Stimulated activated CD4-positive, alpha-beta T cell treated with anti-CD3 and anti-CD28 coated beads, Interleukin-15, amount 100 ng/mL, for 48 hours (primary cell): ENCODE measurements at places on chromosomes 12 and 14.

GRCh38 chr14:51094282-51094821 lies 553 bp downstream of the TRIM9 start:
- DNase-seq: no peak

GRCh38 chr12:102847131-102847530 lies 69.9 kb downstream of the PAH start:
- no peak for DNase-seq

- DNase-seq: no peak
Measured at GRCh38 chr12:25694072-25694471, 141.0 kb upstream of the LMNTD1 start.

GRCh38 chr12:114701104-114701414 lies 17.1 kb upstream of the TBX3 start:
- no peak for DNase-seq

DNA sequence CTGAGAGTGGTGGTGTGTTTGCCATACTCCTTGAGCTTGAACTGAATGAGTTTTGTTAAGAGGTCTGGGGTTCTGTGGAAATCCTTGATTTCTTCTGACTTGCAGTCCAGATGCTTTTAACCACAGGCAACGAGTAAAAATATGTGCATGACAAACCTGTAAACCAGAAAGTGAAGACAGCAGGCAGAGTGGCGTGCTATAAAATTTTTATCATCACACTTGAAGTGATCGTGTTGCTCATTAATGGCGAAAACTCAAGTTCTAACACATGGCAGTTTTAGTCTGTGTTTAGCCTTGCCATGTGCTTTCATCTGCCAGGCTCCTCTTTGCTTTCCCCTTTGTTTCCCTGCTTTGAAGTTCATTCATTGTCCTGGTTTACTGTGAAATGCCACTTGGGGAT lies 28.0 kb downstream of the TXNRD1 start:
- DNase-seq: no peak

- no peak for DNase-seq
Measured at GRCh38 chr14:33631021-33631420, 319.9 kb downstream of the EGLN3 start.

- no peak for DNase-seq
Measured at GRCh38 chr14:66121859-66122258, 364.3 kb upstream of the CCDC196 start.

GRCh38 chr12:106195621-106196027 lies 52.2 kb downstream of the CKAP4 start:
- no peak for DNase-seq

- DNase-seq: no peak
Measured at GRCh38 chr14:90345239-90345557, 13.5 kb upstream of the NRDE2 start.

GRCh38 chr12:100927826-100928225 lies 133.2 kb downstream of the ANO4 start:
- no peak for DNase-seq

- no peak for DNase-seq
Measured at GRCh38 chr12:92930421-92930820, 1.3 kb upstream of the EEA1 start.

GRCh38 chr14:98853063-98853729 lies 418.8 kb downstream of the BCL11B start:
- no peak for DNase-seq

- DNase-seq: no peak
Measured at GRCh38 chr12:121301876-121302275, 5.4 kb upstream of the CAMKK2 start.

DNA sequence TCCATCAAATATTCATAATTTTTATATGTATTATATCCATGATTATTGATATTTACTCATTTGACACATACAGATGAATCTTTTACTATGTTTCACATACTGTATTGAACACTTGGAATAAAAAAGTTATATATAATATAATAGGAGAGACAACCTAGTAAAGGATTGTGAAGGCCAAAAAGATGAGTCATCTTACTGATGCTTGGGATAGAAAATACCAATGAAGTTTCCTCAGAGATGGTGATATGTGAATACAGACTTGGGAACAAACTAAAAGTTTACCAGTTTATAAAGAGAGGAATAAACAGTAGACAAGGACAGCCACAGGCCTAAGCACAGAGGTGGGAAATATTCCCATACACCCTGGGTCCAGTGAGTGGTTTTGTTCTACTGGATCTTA lies 743.9 kb upstream of the FLRT2 start:
- DNase-seq: no peak

DNA sequence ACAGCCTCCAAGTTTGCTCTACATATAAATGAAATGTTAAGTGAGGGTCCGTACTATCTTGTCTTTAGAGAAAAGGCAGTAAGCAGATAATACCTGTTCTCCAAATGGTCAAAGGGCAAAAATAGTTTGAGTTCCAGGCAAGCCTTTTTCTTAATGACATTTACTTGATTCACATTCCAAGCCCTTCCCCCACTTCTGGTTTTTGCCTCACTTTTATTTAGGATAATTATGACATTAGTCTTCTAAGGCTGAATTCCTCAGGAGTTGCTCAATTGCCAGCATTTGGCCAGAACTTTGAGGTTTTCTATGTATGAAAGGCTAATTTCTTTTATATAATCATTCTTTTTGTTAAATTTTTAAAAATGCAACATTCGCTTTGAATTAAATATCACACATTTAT lies 62.5 kb upstream of the DUSP6 start:
- no peak for DNase-seq

DNA sequence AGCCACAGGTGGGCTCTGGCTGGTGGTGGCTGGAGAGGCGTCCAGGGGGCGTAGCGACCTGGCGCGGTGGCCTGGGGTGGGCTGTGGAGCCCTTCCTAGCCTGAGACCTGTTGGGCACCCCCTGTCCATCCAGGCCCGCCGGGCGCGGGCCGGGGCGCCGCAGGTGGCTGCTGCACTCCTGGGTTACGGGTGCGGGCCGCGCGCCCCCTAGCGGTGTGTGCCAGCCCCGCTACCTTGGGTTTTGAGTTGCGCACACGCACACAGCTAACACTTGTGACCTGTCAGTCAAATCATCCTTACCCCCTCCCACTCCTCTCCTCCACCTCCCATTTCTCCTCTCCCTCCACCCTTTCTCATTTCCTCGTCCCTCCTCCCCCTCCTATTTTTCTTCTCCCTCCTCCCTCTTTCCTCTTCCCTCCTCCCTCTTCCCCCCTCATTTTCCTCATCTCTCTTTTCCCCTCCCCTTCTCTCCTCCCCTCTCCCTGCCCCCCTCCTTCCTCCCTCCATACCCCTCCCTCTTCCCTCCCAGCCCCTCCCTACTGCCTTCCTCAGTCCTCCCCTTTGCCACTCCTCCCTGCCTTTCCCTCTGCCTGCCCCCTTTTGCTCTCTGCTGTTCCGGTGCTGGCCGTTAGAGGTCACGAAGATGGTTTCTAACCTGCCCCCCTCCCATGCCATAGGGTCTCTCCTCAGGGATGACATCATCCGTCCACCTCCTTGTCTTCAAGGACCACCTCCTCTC lies 2.3 kb downstream of the MEG3 start:
- DNase-seq: no peak

DNA sequence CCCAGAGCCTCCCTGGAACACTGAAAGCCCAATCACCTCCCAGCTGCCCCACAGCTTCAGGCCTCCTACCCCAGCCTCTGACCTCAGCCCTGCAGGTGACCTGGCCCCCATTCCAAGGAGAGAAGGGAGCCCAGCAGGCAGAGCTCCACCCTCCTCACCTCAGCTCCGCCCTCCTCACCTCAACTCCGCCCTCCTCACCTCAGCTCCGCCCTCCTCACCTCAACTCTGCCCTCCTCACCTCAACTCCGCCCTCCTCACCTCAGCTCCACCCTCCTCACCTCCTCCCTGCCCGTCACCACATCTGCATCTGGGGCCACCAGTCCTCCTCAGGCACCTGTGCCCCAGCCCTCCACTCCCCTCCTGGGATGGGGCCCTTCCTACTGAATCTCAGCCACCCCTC lies 112.2 kb upstream of the SFSWAP start:
- no peak for DNase-seq

DNA sequence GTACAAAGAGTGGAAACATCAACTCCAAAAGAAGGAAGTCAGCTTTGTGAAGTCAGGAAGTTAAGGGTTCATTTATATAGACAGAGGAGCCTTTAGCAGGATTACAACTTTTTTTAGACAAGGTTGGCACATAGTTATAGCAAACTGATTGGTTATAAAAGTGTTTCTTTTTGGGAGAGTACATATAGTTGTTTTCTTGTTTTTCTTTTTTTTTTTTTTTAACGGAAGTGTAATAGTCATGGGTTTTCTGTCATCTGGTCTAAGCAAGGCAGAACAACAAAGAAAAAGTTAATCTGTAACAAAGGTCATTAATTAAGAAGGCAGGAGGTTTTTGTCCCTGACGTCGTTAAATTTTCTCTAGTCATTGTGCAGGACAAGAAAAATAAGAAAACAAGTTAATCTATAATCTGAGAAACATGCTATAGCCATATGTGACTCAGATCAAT lies 13.0 kb upstream of the MFAP5 start:
- no peak for DNase-seq

GRCh38 chr12:66066137-66066928 lies 64.2 kb downstream of the LLPH start:
- no peak for DNase-seq

DNA sequence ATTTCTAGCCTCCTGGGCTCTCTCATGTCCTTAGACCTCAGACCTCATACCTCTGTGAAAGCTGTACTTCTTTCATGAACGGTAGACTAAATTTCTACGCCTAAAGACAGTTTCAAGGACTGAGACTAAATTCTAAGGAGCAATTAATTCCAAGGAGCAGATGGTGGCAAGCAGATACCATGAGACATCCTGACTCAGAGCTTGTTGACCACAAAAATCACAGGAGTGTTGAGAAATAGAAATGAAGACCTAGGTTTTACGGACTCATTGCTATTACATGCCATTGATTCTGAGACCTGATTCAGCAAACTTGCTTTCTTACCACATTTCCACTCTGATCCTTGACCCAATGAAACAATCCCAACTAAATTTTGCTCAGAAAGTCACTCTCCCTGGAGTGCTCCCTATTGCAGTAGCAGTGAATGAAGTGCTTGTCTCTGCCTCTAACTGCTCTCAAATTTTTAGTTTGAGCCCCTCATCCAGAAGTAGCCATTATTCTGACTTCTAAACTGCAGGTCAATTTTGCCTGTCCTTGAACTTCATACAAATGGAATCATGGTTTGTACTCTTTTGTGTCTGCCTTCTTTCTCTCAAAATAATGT lies 52.0 kb downstream of the PEX5 start:
- DNase-seq: no peak

DNA sequence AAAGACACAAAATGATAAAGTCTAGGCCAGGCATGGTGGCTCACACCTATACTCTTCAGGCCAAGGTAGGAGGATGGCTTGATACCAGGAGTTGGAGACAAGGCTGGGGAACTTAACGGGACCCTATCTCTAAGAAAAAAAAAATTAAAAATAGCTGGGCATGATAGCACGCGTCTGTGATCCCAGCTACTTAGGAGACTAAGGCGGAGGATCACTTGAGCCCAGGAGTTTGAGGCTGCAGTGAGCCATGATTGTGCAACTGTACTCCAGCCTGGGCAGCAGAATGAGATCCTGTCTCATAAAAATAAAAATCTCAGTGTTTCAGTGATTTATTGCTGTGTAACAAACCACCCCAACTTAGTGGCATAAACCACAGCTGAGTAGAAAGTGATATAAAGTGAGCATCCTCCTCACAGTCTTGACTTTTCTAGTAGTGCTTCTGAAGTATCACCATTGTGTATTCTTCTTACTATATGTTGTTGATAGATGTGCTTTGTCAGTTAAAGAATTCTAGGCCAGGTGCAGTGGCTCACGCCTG lies 10.6 kb upstream of the ATF1 start:
- no peak for DNase-seq

- DNase-seq: no peak
Measured at GRCh38 chr12:89951050-89951693, 242.5 kb upstream of the ATP2B1 start.

GRCh38 chr12:52496590-52497071 lies 3.6 kb upstream of the KRT6A start:
- no peak for DNase-seq

DNA sequence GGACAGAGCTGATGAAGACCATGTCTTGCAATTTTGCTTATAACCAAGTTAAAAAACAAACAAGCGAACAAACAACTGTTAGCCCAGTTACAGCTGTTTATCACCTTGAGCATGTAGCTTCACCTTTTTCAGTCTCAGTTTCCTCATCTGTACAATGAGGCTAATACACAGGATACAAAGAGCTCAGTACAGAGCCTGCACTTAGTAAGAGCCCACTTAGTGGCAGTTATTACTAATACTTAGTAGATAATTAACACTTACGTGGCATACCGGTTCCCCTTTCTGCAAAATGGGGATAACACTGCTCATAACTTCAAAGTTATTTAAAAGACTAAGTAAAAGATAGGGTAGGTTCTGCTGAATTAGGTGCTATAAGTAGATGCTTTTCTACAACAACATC lies 228.0 kb downstream of the MON2 start:
- no peak for DNase-seq

DNA sequence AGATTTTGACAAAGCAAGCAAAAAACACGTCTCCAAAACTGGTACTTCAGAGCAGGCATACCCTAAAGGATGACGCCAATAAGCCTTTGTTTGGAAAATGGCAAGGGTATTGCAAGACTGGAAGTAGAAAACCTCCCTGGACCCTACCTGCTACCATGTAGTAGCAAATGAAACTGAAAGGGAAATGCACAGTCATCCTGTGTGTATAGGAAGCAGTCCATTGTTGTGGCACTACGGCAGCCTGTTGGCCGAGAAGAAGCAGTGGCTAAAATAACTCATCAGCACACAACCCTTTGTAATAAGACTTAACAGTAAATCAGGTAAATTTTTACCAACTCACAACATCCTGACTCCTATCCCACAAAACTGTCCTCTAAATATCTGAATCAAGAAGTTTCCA lies 386.4 kb downstream of the RGS6 start:
- DNase-seq: no peak

DNA sequence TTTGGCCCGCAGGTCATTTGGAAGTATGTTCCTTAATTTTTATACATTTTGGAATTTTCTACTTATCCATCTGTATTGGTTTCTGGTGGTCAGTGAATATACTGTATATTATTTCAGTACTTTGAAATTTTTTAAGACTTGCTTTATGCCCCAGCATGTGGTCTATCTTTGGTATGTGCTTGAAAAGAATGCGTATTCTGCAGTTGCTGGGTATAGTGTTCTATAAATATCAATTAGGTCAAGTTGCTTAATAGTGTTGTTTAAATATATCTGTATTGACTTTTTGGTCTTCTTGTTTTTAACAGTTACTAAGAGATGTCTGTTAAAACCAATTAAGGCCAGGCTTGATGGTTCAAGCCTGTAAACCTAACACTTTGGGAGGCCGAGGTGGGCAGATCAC lies 21.7 kb upstream of the SIX1 start:
- no peak for DNase-seq

GRCh38 chr12:54394281-54394719 lies 9.8 kb upstream of the ZNF385A start:
- no peak for DNase-seq

GRCh38 chr12:1590221-1590979 lies 4.0 kb downstream of the FBXL14 start:
- no peak for DNase-seq

DNA sequence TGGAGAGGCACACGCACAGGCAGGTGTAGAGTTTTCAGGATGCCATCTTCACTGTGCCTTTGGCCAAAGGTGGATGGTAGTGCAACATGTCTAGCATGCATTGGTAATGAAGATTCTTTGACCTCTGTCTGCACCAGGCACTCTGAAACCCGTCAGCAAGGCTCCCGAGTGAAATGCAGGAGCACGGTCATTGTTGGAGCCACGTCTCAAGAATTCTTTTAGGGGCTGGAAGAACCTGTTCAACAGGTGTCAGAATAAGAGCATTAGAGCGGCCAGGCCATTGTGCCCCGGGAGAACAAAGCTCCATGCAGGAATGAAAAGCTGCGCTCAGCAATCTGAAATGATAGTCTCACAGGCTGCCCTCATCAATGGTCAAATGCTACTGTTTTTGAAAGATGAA lies 40.2 kb upstream of the DICER1 start:
- DNase-seq: no peak
